ENCODE measurements at places on chromosomes 2 and 18.
A peak's percentile ranks its signal among the peaks of the same experiment; 100 is the strongest.

- DNase-seq: no peak
Measured at GRCh38 chr18:56086786-56087185, 498.8 kb upstream of the TCF4 start.

- no peak for DNase-seq
Measured at GRCh38 chr2:42813763-42814162, 21.4 kb upstream of the HAAO start.

- peak; percentile 9 for DNase-seq
Measured at GRCh38 chr2:20365249-20365817, 14.7 kb upstream of the PUM2 start.

DNA sequence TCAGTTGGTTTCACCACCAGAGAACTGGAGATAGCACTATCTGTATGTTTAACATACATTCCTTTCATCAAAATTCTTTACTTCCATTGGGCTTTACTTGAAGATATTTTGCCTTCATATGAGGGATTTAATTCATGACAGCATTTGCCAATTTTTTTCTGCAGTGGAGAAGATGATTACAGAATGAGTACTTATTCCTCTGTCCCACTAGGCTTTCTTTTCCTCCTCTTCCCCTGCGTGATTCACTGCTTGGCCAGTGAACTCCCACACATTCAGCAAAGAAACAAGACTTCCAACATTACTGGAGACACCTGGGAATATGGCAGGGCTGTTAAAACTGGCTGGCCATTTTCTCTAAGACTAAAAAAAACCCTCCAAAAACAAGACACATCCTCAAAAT lies 425.8 kb upstream of the KCNH7 start:
- DNase-seq: no peak

DNA sequence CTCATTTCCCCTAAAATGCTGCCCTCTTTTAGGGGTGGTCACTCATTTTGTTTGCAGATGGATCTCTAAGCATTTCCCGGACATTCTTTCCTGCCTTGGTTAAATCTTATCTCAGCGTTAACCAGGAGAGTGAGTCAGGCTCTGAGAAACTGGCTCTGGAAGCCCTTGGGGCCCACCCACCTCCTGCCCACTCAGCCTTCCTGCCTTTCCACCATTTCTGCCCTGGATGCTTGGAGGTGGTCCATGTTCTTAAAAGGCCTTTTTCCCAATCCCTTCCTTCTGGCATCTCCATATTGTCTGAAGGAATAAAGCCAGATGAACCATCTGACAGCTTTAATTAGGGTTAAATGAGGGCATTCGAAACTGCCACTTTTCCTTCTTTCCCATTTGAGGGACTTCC lies 9.5 kb downstream of the HK2 start:
- no peak for DNase-seq

DNA sequence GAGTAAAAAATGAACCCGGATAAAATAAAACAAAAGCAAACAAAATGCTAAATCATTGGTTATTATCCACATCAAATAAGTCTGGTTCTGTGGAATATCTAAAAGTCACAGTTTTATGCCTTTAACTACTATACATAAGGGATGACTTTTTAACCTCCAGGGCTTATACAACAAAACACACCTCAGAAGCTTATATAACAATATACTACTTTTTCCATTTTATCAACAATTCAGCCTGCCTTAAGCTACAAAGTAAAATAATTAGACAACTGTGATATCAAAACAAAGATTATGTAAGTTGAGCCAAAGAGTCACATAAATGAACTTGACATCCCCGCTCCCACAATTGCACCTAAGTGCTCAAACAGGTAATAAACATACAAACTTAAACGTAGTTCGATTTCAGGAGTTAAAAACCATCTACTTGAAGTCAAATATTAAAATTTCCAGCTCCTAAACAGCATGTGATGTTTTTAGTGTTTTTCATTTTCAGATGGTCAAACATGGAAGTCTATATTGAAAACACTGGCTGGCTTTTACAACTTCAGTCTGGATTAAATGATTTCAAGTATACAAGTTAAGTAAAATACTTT lies 54.7 kb downstream of the ATIC start:
- no peak for DNase-seq

Measured in stimulated activated naive CD4-positive, alpha-beta T cell treated with Interleukin-2 at 50 U/mL for 16 hours (primary cell).